ENCODE measurements at places on chromosomes 16 and 17.

GRCh38 chr17:7042501-7043181 lies 1.3 kb downstream of the SLC16A11 start:
- no peak for DNase-seq

GRCh38 chr16:19898166-19898565 lies 13.5 kb upstream of the GPRC5B start:
- no peak for DNase-seq

DNA sequence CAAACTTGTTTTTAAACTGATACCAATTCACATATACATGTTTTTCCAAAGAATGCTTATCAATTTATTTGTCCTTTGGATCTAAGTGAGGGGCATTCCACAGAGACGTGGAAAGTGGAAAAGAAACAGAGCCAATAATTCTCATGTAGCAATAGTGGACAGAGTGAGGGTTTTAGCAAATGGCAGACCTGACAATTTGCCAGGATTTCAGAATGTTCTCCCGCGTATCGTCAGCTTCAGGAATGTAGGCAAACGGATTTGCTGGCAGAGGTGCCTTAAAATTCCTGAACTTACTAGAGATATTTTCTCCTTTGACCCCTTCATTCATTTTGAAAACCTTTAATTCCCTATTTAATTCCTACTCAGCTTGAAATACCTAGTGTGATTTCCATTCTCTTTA lies 193.4 kb upstream of the CPHXL start:
- DNase-seq, result no peak

DNA sequence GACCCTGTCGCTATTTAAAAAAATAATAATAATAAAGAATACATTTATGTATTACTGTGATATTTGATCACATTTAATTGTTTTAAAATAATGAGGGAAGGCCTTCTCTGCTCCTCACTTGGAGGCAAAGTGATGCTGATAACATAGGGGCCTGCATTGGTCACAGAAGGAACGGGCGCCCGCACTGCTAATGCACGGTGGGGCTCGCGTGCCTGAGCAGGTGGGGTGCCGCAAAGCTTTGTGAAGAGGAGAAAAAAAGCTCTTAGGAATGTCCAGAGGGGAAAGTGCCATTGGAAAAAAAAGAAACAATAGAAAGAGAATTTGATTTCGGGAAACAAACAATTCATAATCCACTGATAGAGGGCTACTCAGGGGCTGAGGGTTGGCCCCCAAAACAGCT lies 143.8 kb downstream of the ZNF423 start:
- no peak for DNase-seq

- no peak for DNase-seq
These were observed 34.6 kb upstream of the CDH15 start for GRCh38 chr16:89136931-89137330.

DNA sequence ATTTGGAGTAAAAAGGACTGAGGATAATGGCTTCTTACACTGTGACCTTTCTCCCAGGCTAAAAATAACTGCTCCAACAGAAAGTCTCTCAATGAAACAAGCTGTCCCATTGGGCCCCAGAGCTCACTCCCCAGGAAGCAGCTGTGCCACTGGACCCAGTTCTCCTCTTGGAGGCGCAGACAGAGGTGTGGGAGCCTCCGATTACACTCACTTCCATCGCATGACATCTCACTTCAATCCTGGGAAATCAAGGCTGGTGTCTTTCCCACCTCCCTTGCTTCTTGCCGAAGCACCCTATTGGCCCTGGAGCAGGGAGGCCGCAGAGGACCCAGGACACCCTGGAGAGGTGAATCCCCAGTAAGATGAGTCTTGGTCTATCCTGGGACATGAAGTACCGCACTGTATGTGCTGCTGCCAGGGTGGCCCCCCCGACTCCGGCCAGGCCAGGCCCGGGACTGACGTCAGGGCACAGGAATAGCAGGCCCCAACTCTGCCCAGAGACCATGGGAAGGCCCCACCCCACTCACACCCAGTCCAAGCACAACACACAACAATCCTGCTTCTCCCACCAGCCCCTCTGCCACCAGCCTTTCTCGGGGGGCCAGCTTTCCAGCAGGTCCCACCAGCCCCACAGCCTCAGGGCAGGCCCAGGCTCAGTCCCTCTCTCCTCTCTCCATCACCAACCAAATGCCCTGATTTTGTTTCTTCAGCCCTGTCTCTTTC lies 29.5 kb downstream of the SRL start:
- no peak for DNase-seq

DNA sequence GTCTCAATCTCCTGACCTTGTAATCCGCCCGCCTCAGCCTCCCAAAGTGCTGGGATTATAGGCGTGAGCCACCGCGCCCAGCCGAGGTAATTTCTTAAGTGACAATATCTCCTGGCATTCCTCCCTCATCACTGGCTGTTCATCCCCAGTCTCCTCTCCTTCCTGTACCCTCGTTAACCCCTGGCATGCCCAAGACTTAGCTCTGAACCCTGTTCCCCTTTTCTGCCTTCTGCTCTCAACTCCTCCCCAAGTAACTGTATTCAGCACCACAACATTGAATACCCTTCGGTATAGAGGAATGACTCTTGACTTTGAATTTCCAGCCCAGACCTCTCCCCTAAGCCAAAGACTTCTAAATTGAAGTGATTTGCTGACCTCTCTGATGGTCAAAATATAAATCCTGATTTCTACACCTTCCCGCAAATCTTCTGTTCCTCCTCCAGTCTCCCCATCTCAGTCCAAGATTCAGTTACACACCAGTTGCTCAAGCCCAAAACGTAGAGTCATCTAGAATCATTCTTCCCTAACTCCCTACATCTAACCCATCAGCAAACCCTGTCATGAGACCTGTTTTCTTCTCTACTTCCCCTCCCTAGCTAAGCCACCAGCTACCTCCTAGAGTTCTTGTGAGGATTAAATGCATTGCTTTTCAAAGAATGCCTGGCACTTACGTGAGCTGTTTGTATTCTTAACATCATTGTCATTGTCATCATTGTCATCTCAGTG lies 14.8 kb downstream of the PMP22 start:
- DNase-seq, result no peak

DNA sequence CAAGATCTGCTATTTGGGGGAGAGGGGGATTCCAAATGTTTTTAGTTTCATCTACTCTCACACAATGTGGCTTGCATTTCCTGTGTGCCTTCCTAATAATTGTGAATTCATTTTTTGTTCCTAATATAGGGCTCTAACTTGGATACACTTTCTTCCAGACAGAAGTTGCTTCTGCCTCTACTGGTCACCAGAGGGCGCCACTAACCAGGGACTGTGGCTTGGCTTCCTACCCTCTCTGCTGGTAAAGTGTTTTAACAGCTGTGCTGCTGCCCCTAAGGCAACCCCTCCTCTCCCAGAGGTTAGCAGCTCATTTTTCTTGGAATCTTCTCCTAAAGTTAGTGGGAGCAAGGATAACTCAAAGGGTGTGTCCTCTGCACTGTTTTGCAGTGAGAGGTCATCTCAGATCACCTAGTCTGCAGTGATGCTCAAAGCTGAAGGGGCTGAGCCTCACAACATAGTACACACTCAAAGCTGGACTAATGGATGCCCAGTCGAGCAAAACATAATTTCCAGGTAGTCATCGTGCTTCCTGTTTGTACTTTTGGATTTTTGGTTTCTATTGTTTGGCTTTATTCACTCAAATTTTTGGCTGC lies 5.0 kb upstream of the PRSS54 start:
- DNase-seq, result peak; percentile 36

GRCh38 chr16:265711-266110 lies 10.0 kb downstream of the RGS11 start:
- DNase-seq, result no peak

DNA sequence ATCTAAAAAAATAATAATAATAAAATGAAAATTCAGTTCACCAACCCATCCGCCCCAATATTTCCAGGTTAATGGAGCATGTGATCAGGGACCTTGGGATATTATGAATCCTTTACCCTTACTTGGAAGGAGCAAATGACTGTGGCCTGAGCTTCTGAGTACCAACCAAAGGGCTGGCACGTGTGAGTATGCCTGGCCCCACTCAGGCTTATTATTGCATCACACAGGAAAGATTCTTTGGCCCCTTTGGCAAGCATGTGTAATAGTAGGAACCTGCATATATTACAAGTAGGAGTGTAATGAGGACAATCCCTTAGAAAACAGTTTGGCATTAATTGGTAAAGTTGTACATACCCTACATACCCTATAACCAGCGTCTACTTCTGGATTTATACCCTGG lies 7.2 kb upstream of the C17orf78 start:
- DNase-seq, result no peak

GRCh38 chr16:68436581-68436980 lies 11.7 kb downstream of the SMPD3 start:
- DNase-seq, result peak; percentile 50

Measured in GM12865 (cell line).